ENCODE measurements at places on chromosomes 7 and 10.
A peak's percentile ranks its signal among the peaks of the same experiment; 100 is the strongest.

DNA sequence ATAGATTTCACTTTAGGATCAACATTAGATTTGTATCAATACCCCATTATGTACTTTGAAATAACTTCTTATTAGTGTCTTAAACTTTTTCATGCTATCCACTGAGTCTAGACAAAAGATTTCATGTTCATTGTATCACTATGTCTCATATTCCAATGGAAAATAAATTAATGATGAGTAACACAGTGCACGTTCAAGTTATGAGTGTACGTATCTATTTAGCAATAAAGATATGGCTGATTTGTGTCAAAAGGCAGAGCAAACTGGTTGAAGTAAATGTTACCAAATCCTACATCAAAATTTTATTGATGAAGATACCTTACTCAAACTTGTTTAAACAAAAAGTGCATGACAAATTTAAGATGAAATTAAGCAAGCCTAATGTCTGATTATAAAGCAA is 102.4 kb downstream of the SEMA3E start:
- DNase-seq: no peak

GRCh38 chr7:54180796-54181195 is 361.4 kb upstream of the VSTM2A start:
- no peak for DNase-seq

GRCh38 chr10:131242007-131242406 is 69.5 kb downstream of the TCERG1L start:
- no peak for DNase-seq

GRCh38 chr7:151925446-151926335 is 30.6 kb upstream of the GALNTL5 start:
- DNase-seq: no peak

GRCh38 chr10:103197903-103198302 is 4.8 kb upstream of the NT5C2 start:
- DNase-seq: no peak

DNA sequence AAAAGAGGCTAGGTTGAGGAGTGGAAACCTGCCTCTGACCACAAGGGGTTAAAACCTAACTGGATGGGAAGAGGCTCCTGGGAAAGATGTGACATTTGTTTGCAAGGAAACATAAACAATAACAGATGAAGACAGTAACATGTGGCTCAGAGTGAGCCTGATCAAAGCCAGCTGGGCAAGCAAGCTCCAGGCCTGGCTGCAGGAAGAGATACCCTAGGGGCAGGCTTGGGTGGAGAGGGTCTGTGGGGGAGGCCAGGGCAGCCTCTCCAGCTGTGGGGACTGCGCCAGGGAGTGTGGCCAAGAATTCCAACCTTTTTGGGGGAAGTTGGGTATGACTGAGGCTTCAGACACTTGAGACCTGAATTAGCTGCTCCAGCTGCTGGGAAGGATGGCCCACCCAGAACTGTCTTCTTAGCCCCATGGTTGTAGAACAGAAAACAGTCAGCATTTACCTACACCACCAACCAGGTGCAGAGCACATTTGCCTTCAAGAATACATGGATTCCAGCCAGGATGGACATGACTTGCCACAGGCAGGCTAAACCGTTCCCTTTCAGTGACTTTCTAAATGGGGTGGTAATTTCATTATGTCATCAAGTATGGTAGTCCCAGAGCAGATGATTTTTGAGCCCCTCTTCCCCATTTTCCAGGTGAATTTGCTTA is 10.4 kb upstream of the FAM170B start:
- peak; percentile 55 for DNase-seq

- no peak for DNase-seq
Measured at GRCh38 chr10:13165177-13165576, 3.8 kb downstream of the MCM10 start.

- no peak for DNase-seq
Measured at GRCh38 chr7:38929460-38930171, 20.6 kb upstream of the VPS41 start.

DNA sequence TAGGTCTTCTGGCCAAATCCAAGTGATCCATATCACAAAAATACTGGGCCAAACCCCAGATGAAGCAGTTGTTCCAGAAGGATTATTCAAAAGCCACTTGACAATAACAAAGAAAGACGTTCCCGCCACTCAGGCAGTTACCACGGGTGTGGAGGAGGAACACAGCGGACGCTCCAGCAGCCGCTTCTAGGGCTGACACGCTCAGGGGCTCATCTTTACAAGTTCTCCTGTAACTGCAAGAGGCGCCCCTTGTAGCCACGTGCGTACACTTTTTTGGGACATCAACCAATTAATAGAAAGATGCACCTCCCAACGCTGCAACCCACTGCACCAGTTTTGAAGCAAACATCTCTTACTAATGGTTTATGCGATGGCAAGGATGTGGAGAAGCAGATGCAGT is 159.4 kb downstream of the GRID1 start:
- no peak for DNase-seq

DNA sequence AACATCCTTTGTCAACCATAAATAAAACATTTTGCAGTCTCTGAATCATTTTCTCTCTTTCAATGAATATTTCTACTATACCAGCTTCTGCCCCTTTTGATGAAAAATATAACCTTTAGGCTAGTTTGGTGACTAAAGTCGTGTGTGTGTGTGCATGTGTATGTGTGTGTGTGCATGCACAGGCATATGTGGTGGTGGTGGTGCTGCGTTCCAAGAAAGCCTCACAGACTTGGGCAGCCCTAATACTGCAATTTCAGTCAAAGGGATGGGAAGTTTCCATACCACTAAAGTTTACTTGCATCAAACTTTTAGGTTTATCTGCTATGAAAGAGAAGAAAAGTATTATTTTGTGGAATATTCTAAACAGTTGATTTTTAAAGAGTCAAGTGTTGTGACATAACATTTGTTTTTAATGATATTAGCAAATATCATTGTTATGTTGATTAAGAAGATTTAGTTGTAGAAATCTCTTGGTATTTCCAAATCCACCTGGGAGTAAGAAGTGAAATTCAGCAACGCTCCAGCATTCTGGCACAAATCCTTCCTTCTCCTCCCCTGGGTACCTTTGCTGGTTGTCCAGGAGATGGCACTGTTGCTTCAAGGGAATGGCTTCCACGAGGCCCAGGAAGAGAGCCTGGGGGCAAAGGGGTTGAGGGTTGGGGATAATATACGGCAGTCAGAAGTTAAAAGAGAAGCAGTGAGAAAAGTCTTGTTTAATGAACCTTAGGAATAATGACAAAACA is 41.5 kb downstream of the ASB4 start:
- DNase-seq: peak; percentile 41

DNA sequence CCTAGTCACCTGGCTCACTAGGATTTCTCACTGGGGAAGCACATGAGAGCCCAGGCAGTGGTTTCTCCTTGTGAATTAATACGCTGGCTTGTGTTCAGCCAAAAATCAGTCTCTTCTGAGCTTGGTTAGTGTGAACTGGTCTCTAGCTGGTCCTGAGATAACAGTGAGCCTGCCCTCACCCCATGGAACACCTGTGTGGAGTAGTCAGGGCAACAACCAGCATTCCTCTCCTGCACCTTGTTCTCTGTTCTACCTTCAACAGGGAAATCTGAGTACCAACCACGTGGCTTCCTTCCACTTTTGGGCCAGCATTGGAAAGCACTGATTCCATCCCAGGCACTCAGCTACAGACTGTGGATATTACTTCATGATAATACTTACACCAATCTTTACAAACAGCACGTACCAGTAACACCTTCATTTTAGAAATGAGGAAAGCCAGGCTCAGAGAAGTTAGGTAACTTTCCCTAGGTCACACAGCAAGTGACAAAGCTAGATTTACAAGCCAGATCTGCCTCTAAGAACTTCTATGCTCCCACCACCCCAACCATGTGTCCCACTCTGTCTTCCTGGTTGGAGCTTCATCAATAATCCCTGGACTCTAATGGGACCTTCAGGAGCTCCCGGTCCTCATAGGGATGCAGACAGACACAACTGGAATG is 106.6 kb downstream of the GRID1 start:
- DNase-seq: no peak

DNA sequence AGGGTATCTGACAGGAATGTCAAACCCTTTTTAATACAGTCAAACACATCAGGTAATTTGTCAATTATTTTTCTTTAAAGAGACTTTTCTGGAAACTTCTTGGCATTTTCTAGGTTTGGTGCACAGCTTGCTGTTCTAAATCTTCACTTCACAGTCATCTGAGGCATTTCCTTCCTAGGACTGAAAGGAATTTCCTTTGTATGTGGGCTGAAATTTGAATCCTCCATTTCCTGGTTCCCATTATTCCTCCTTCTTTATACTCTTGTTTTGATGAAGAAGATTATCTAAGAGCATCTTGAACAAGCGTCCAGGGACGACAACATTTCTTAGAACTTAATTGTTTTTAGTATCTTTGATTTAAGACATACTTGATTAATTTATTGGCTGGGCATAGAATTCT is 24.9 kb downstream of the CALD1 start:
- peak; percentile 48 for DNase-seq

GRCh38 chr10:1532636-1533035 is 204.7 kb downstream of the ADARB2 start:
- DNase-seq: no peak

- no peak for DNase-seq
Measured at GRCh38 chr7:89042940-89043339, 247.4 kb upstream of the TEX47 start.

GRCh38 chr7:44557485-44557884 is 16.2 kb downstream of the DDX56 start:
- no peak for DNase-seq

- DNase-seq: no peak
Measured at GRCh38 chr10:35613597-35614226, 8.6 kb downstream of the GJD4 start.

GRCh38 chr10:126216632-126216961 is 171.7 kb downstream of the ADAM12 start:
- DNase-seq: no peak

GRCh38 chr10:6217611-6218010 is 14.9 kb downstream of the PFKFB3 start:
- DNase-seq: no peak

GRCh38 chr7:101993311-101993710 is 175.9 kb downstream of the CUX1 start:
- no peak for DNase-seq

DNA sequence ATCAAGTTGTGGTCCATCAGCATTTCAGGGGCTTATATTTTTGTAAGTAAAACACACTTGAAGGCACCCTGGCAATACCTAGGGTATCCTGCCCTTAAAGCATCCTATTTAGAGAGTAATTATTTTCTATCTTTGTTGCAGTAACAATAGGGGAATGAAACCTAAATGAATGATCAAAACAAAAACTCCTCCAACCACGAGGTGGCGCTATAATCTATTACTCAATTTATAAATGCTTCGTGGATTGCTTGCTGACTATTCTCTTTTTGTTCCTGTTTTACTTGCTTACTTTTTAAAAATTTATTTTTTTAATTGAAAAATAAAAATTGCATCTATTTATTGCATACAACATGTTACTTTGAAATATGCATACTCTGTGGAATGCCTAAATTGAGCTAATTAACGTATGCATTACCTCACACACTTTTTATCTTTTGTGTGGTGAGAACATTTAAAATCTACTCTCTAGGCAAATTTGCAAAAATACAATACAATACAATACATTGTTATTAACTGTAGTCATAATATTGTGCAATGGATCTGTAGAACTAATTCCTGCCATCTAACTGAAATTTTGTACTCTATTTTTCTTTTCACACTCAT is 147.7 kb upstream of the BMPER start:
- DNase-seq: peak; percentile 41

GRCh38 chr10:50648089-50648934 is 24.6 kb upstream of the SGMS1 start:
- no peak for DNase-seq

DNA sequence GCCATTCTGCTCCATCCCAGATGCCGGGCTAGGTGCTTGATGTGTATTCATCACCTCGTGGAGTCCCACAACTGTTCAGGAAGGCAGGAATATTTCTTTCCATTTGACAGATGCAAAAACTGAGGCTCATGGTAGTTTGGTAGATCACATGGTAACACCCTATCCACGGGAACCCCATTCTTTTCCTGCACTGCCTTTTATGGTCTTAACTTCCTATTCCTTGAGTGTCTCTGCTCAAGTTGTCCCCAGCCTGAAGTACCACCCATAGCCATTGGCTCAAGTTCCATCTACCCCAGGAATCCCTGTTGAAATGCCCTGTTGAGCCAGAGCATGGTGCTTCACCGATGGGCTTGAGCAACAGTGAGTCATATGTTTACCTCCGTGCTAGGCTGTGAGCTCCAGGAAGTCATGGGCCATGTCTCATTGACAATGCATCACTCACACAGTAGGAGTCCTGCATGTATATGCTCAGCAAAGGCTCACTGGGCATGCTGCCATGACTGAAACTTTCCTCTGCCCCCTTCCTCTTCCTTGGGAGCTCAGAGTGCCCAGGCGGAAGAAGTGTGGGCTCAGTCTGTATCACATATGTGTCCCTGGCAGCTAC is 71.7 kb upstream of the ADAM12 start:
- DNase-seq: peak; percentile 45

- DNase-seq: no peak
Measured at GRCh38 chr10:118953598-118954393, 75.7 kb upstream of the NANOS1 start.

GRCh38 chr10:91683975-91684374 is 51.1 kb upstream of the PPP1R3C start:
- DNase-seq: peak; percentile 58
